ENCODE measurements at places on chromosomes 6 and 20.
A peak's percentile ranks its signal among the peaks of the same experiment; 100 is the strongest.

DNA sequence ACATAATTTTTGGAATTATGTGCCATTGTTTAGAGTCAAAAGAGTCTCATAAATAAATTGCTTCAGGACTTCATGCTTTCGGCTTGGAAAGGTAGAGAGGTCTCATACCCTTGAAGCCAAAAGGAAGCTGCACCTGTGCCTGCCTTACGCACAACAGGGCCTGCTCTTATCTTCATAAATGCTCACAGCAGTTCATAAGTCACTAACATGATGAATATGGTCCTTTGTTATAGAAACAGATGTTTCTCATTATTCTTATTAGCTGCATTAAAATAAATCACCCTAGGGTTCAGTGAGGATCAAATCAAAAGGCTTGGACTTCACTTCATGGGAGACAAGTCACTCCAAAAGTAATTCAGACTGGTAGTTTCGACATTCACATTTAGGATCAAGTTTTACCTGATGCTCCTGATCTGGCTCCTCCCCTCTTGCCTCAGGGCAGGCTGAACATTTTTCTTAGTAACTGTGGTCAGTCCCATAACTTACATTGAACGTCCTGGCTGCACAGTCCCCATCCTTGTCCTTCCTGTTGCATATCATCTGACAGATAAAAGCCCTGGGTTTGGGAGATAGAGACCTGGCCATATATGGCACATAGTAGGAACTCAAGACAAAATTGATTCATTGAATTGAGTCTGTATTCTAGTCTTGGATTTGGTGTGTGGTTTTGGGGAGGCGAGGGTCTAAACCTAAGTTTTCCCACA is 20.7 kb upstream of the SH3BGRL2 start:
- no peak for DNase-seq

DNA sequence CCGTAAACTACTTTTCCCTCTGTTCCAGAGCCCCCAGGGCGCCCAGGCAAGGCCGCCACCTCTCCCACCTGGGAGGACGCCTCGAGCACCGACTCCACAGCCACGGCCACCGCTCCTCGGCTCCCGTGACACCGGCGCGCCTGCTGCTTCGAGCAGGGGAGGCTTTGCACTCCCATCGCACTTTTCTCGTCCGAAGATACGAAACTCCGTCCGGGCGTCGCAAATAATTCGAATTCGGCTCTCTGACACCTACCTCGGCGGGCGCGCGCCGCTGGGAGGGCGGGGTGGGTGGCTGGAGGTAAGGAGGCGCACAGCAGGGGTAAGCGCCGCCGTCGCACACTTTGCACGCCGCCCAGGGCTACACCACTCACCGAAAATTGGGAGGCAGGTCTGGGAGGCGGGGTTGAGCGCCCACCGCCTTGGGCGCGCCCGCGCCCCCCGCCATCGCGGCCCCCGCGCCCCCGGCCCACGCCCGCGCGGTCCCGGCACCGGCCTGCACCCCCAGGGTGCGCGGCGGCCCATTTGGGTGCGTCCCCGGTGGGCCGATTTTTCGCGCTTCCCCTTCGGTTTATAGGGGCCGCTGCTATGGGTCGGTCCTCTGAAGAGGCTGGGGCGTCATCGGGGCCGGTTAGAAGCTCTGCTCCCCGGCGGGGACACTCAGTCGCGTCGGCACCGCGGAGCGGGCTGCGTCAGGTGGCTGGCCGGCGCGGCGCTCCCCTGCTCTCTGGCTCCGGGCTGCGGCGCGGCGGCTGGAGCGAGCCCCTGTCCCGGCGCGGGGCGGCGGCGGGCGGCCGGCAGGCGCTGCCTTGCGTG is 36.2 kb downstream of the GNAS start:
- DNase-seq = peak; percentile 78

DNA sequence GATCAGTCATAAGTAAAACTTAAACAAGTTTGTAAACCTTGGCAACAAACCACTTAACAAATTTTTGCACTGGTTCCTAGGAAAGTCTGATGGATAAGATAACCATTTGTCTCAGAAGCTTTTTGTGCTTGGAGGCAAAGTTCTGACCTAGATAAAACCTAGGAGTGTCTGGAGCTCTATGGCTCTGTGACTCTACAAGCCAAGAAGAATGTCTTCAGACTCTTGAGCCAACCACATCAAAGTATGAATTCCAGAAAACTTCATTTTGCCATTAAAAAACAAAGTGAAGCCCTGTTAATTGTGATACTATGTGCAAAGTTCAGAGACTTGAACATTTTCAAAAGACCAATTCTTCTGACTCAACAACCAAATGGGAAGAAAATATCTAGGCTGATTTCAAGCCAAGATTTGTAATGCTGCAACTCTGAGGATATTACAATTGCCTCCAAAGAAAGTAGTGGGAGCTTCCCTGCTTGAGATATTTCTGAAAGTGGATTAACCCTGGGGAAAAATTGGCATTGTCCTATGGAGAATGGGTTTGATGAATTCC is 158.1 kb upstream of the FOXQ1 start:
- no peak for DNase-seq

DNA sequence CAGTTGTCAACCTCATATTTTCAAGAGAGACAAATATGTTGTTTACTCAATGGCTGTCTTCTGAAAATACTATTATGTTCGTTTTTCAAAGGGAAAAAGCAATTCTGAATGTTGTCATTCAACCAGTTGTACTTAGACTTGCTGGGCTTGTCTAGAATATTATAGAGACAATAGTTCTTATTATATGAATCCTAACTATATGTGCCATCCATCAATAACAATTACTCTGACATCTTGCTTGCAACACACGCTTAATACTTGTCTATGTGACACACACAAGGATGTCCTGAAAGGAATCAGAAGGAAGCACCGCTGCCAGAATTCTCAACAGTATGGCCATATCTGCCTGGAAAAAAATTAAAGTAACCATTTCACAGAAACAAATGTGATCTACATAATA is 283.3 kb upstream of the NRSN1 start:
- no peak for DNase-seq

- no peak for DNase-seq
Measured at GRCh38 chr6:28675600-28675999, 149.9 kb downstream of the GPX5 start.
